LoVo (cell line): ENCODE measurements at places on chromosomes 7 and 10.

DNA sequence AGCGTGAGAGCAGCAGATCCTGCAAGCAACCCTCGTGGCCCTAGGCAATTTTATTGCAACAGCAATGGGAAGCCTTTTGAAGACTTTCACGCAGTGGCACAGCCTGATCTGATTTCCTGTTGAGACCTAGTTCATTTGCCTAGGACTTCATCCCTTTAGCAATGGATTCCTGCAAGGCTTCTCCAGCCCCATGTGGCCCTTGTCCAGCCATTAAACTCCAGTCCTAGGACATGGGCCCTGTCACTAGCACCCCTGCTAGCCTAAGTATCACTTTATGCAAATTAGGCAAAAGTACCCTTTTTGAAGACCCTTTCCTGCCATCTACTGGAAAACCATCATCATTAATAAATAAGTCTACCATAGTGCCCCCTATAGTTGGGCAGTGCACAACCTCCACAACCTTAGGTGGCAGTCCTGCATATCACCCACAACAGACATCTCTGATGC, 379.4 kb downstream of the GALNT17 start:
- no peak for DNase-seq

DNA sequence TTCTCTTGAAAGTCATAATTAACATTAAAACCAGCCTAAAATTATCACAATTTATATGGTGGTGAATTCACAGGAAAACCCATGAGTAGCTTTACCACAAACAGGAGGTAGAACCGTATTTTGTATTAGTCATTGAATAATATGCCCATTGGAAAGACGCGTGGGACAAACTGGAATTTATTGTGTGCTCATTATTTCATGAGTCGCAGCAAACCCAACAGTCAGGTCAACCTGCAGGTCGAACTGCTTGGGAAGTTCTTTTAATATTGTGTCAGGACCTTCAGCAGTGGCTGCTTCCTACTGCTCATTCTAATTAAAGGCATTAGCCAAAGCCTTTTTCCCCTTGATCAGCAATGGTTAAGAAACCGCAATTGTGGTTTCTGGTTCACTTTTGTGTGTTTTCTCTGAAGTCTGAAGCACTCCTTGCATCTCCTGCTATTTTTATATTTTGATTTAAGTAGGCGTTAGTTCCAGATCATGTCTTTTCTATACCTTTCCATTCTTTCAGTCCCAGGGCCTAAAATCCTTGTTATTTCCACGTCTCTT, 100.1 kb downstream of the RAB11FIP2 start:
- DNase-seq, result no peak

DNA sequence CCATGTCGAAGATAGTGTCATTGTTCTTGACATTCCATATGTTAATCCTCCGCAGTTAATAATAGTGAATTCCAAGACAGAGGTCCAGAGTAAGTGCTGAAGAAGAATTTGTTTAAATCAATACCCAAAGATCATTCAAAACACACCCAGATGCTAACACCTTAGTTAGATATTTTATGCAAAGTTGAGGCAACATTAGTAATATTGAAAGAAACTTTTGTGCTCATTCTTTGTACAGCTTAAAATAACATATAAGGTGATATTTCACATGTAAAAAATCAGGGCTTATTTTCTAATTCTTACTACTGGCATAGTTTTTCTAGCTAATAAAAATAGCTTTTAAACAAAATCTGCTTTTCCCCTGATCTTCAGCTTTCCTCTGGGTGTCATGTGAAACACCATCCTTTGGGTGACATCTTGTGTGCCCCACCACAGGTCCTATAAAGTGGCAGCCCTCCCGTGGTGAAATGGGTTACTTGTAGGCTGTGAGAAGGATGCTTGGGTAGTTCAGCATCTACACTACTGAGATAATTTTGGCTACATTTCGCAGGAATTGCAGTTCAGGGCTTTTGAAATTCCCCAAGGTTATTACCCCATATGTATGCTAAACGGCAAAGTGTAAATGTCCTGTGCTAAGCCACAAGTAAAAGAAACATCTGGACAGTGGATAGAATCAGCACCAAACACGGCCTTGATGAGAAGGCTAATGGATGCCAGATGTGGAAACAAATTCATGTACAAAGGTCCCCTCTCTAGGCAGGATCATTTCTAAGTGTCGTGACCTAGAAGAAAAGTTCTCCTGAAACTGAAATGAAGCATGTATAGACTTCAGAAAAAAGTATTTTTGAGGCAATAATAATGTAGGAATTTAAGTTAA, 105.4 kb downstream of the GRM3 start:
- no peak for DNase-seq

DNA sequence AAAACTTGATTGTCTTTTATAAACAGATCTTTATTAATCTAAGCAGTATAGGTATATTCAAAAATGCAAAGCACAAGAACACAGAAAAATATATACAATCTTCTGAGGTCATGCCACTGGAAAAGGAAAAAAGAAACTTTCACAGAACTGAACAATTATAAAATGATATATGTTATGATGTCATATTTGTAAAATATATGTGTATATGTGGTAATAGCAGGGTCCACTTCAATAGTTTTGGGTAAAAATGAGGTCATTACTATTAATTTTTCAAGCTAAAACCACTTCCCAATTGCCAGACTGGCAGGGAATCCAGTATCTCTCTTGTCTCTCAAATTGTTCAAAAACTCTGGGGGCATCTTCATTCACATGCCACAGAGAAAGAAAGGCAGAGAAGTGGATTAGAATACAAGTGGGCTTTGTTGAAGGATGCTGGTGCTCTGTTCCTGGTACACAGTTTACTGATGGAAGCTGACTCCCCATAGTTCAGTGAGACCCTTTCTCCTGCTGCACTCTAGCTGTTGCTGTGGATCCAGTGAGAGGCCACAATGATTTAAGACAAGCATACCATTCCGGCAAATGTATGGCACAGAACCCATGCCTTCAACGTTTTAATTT, 19.7 kb downstream of the CTNNA3 start:
- DNase-seq, result no peak

DNA sequence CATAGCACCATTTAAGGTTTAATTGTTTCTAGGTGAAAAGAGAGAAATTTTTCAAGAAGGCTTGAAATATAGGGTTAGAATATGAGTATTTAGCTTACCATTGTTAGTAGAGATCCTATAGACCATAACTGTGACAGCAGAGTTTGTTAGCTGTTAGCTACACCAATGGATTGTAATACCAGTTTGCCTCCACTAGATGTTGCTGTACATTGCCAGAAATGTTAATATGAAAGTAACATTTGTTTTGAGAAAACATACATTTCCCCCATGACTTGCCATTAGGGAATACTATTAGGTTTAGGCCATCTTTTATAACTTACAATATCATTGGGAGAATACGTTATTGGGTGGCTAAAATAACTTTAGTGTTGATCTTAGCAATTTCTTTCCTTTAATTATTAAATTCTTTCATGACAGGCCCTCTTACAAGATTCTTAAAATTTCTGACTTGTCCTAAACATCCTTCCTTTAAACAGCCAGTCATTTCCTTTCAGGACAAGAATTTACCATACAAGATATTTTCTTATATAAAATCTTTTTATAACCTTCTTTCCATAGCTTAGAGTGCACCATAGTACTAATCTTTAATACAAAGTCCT, 39.5 kb downstream of the ZNF117 start:
- DNase-seq, result peak; percentile 63

DNA sequence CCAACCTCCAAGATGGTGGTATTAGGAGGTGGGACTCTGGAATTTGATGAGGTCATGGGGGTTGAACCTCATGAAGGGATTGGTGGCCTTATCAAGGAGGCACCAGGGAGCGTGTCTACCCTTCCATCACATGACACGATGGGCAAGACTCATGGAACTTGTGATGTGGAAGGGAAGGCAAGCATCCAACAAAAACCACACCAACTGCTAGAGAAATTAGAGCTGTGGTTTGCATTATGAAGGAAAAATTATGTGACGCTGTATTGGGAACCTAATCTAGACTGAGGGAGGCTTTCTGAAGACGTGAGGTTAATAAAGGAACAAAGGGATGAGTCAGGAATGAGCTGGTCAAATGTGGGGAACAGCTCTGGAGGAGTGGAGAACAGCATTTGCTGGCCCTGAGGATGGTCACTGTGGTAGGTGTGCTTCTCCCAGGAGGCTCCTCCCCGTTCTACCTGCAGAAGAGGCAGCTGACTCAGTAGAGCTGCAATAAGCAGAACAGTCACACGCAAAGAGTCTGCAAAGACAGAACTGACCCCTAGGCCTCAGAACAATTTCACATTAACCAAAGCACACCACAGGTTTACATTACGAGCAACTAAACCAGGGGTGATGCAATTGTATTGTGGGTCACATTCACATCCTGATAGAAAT, 236.6 kb upstream of the GRB10 start:
- DNase-seq, result no peak

DNA sequence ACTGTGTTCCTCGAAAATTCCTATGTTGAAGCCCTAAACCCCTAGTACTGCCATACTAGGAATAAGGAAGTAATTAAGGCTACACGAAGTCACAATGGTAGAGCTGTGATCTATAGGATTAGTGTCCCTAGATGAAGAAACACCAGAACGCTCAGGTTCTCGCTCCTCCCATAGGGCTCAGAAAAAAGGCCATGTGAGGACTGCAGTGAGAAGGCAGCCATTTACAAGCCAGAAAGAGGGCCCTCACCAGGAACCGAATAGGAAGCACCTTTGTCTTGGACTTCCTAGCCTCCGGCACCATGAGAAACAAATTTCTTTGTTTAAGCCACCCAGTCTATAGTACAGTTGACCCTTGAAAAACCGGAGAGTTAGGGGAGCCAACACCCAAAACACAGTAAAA, 46.2 kb downstream of the CACUL1 start:
- no peak for DNase-seq

GRCh38 chr10:78455236-78455635, 421.6 kb downstream of the RPS24 start:
- DNase-seq, result no peak

DNA sequence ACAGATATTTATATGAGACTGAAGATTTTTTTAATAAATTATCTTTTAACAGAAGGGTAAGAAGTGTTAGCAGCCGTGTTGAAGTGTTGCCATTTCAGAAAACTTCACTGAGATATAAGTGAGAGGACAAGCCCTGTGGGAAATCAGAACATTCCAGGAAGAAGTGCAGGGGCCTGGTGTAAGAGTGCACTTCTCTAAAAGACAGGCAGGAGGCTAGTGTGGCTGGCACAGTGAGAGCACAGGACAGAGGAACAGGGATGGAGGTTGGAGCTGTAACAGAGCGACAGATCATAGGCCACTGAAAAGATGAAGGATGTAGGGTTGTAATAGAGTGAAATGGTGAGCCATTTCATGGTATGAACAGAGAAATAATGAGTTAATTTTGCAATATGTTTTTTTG, 608.9 kb downstream of the SORCS1 start:
- no peak for DNase-seq

GRCh38 chr7:963236-964078, 9.0 kb upstream of the ADAP1 start:
- no peak for DNase-seq

DNA sequence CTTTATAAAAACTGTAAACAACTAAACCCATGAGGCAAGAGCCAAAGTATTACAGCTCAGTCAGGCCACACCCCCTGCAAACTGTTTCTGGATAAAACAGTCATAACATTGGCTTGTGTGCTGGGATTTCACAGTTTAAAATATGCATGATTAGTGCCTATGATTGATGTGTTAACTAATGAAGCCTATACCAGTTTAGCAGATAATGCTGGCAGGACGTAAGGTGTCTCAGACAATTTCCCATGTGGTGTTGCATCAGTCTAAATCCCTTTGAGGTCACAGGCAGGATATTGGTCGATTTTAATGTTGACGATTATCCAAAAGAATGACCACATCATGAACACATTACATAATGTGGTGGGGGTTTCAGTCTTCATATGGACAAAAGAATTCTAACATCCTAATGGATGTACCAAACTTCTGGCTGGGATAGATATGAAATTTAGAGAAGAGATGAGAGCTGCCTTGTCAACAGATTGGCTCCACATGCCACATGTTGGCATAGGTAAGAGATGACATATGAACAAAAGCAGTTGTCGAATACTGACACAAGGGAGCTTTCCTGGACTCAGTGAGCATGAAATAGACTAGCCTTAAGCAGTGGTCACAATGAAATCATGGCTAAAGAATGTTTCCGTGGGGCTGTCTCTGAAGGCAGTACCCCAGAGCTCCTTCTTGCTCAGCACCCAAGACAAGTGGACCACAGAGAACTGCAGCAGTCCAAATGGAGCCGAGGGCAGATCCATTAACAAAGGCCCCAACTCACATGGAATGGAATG, 445.6 kb downstream of the GFRA1 start:
- no peak for DNase-seq

DNA sequence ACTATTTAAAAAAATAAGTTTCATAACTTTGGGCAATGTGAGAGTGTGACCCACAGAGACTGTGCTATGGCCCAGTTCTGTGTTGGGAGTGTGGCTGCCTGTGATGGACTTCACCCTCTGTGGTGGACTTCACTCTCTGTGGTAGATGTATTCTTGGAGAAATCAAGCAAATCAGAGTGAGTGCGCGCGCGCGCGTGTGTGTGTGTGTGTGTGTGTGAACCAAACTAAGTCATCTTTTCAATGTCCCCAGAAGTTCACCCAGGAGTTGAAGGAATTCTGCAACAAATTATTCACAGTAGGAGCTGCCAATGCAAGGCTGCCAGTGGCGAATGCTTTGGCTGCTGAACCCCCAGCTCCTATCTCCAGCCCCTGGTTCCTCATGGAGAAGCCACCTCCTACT, 184.5 kb downstream of the ADAM12 start:
- no peak for DNase-seq

- DNase-seq, result no peak
Observed at GRCh38 chr7:22660293-22660692, 66.7 kb upstream of the IL6 start.

GRCh38 chr7:22653951-22654350, 73.0 kb upstream of the IL6 start:
- DNase-seq, result no peak

DNA sequence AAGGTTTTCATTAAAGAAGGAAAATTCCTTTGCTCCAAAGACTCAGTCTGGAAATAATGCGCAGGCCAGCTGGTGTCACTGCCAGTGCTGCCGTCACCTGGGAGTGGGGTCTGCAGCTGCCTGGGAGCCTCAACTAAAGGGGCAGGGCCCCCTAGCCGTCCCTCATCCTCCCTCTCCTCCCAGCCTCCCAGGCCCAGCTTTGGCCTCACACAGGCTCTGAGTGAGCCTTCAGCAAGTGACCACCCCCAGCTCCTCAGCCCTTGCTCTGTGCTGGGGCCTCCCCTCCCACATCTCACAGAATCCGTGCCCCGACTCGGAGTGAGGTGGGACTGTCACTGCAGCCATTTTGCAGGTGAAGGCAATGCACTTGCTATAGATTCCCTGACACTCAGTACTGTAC, 11.1 kb upstream of the RET start:
- DNase-seq, result no peak

GRCh38 chr10:125609859-125610258, 73.1 kb downstream of the TEX36 start:
- no peak for DNase-seq

GRCh38 chr7:54697659-54698186, 61.3 kb downstream of the SEC61G start:
- no peak for DNase-seq

- DNase-seq, result no peak
Observed at GRCh38 chr7:8378349-8379019, 54.9 kb upstream of the NXPH1 start.
